ENCODE measurements at places on chromosomes 2 and 18. TPM values are rescaled to one million over a fixed set of nuclear protein-coding genes. Genes with fewer than 3 reads are reported as not detected.

The WDFY1 gene
- total RNA-seq = 46.2 TPM

The SCN3A gene
- 0.64 TPM for total RNA-seq

The CBLN2 gene
- total RNA-seq = not detected

The LONRF2 gene
- total RNA-seq = 24.9 TPM

The CDK15 gene
- total RNA-seq = 0.33 TPM

The TMEM198 gene
- 1.8 TPM for total RNA-seq

The EMX1 gene
- total RNA-seq = not detected

GRCh38 chr2:73902284-73902683, 9.5 kb downstream of the ACTG2 start:
- no peaks in the 10 kb centered on the region for H3K36me3 ChIP-seq
- DNase-seq = no peak
- H3K4me1 ChIP-seq = peaks cover 2% of the 10 kb centered on the region
- no peak overlapping the region for H3K4me3 ChIP-seq

- H3K36me3 ChIP-seq = no peaks in the 10 kb centered on the region
- H3K27me3 ChIP-seq = no peaks in the 10 kb centered on the region
- H3K4me3 ChIP-seq = peak overlapping the region; percentile 52
- peak overlapping the region; percentile 71 for H3K27ac ChIP-seq
- peaks cover 9% of the 10 kb centered on the region for H3K4me1 ChIP-seq
Observed at GRCh38 chr2:70887550-70888246, 48.0 kb upstream of the ATP6V1B1 start.

DNA sequence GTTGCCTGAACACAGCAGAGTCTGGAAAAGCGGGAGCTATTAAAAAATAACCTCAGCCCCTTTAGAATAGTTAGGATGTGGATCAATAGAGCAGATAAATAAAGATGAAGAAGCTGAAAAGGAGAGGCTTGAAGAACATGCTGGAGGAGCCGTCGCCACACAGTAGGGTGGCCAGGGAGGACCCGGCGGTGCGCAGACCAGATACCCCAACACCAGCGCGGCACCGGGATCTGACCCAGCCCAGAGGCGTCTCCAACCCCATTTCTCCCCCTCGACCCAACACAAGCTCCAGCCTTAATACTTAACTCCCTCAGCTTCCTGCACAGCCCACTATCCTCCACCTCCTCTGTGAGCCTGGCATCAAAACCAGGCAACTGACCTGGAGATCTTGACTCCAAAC, 16.0 kb downstream of the CYB5A start:
- H3K4me1 ChIP-seq = peaks cover 8% of the 10 kb centered on the region
- DNase-seq = no peak
- H3K27ac ChIP-seq = no peak overlapping the region
- H3K36me3 ChIP-seq = no peaks in the 10 kb centered on the region
- no peaks in the 10 kb centered on the region for H3K27me3 ChIP-seq
- H3K4me3 ChIP-seq = no peak overlapping the region

GRCh38 chr2:150832686-150833085, 345.2 kb upstream of the RND3 start:
- H3K27ac ChIP-seq = no peak overlapping the region
- no peaks in the 10 kb centered on the region for H3K36me3 ChIP-seq
- H3K4me1 ChIP-seq = no peaks in the 10 kb centered on the region
- H3K4me3 ChIP-seq = no peak overlapping the region

DNA sequence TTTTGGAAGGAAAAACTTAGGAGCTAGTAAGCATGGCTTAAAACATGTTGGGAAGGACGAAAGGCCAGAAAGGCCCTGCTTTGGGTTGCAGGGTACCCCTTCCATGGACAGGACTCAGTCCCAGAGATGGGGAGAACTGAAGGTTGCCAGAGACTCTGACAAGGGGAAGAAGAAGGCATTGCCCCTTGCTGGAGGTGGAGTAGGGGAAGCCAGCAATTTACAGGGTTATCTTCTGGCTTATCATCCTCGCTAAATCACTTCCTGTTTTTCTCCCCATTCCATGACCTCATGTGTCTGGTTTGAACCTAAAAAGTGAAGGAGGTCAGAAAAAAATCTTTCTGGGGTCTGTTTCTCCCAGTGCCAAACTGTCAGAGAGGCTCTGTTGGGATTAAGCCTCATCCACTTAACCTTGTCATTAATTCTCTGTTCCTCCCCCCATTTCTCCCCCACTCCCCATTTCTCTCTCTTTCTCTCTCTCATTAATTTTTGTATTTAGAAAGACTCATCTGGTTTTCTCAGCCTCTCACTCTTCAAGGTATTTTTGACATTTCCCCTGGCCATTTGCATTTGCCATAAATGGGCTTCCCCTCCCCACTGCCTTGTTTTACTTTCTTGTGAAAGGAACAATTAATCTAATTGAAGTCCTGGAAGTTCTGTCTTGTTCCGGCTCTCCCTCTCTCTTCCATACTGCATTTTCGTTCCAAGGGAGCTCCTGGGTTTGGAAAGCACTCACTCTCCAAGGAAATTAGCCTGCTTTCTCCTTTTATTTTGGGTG, 17.4 kb downstream of the NRP2 start:
- no peaks in the 10 kb centered on the region for H3K4me1 ChIP-seq
- DNase-seq = no peak
- H3K4me3 ChIP-seq = no peak overlapping the region

GRCh38 chr2:162712598-162712997, 126.0 kb downstream of the KCNH7 start:
- no peak for DNase-seq
- H3K4me3 ChIP-seq = no peak overlapping the region
- no peak overlapping the region for H3K27ac ChIP-seq
- no peaks in the 10 kb centered on the region for H3K4me1 ChIP-seq

GRCh38 chr18:66990909-66991308, 387.0 kb upstream of the CDH19 start:
- no peak overlapping the region for H3K27ac ChIP-seq
- no peaks in the 10 kb centered on the region for H3K36me3 ChIP-seq
- no peak for DNase-seq
- H3K27me3 ChIP-seq = no peaks in the 10 kb centered on the region
- no peak overlapping the region for H3K4me3 ChIP-seq

GRCh38 chr2:118697781-118698180, 149.7 kb downstream of the EN1 start:
- no peak overlapping the region for H3K27ac ChIP-seq
- no peak overlapping the region for H3K4me3 ChIP-seq
- H3K4me1 ChIP-seq = no peaks in the 10 kb centered on the region
- no peak for DNase-seq
